Left ventricle myocardium inferior (tissue), 1 donor: ENCODE measurements at places on chromosomes 4 and X. TPM values are rescaled to one million over a fixed set of nuclear protein-coding genes. Genes with fewer than 3 reads are reported as not detected.
A peak's percentile ranks its signal among the peaks of the same experiment; 100 is the strongest.

The GLRA3 gene
- not detected for total RNA-seq

The SOD3 gene
- total RNA-seq, result 64.2 TPM

The F8A1 gene
- total RNA-seq, result 30.3 TPM

The MAMLD1 gene
- 1.8 TPM for total RNA-seq

The AFP gene
- total RNA-seq, result not detected

The SGCB gene
- 78.8 TPM for total RNA-seq

The CXCL1 gene
- 0.55 TPM for total RNA-seq

- DNase-seq, result no peak
Measured at GRCh38 chr4:37794056-37794455, 32.4 kb upstream of the PGM2 start.

DNA sequence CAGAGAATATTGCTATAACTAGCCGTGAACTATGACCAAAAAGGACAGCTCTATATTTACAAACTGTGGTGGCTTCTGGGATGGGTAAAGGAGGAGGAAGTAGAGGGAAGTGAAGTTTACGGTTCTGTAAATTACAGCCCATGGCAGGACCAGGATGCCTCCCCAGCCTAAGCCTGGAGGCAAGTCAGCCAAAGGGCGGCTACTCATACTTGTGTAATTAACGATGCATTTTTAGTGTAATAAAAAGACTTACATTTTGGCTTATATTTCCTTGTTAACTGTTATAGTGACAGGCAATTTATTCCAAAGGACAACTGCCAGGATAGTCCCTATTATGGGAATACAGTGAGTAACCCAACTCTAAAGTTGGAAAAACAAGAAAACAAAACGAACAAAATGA is 139.9 kb upstream of the OTUD4 start:
- DNase-seq, result no peak

DNA sequence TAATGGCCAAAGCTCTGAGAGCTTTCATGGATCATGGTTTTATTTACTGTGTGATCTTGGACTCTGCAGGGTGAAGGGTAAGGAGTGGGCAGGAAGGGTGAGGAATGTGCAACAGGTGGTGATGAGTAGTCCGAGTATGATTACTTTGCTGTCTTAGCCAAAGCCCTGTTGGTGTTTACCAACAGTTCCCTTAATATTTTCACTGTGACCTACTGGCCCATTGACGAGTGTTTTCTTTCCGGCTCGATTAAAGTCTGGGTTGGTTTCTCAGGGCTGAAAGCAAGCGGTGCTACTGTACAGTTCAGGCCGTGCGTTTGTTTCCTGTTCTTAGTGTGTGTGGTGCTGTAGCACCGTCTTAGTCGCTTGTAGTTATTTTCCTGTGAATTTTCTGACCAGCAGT is 2.6 kb downstream of the ARHGAP24 start:
- no peak for DNase-seq

- DNase-seq, result no peak
Measured at GRCh38 chrX:79443121-79443520, 76.0 kb upstream of the ITM2A start.

DNA sequence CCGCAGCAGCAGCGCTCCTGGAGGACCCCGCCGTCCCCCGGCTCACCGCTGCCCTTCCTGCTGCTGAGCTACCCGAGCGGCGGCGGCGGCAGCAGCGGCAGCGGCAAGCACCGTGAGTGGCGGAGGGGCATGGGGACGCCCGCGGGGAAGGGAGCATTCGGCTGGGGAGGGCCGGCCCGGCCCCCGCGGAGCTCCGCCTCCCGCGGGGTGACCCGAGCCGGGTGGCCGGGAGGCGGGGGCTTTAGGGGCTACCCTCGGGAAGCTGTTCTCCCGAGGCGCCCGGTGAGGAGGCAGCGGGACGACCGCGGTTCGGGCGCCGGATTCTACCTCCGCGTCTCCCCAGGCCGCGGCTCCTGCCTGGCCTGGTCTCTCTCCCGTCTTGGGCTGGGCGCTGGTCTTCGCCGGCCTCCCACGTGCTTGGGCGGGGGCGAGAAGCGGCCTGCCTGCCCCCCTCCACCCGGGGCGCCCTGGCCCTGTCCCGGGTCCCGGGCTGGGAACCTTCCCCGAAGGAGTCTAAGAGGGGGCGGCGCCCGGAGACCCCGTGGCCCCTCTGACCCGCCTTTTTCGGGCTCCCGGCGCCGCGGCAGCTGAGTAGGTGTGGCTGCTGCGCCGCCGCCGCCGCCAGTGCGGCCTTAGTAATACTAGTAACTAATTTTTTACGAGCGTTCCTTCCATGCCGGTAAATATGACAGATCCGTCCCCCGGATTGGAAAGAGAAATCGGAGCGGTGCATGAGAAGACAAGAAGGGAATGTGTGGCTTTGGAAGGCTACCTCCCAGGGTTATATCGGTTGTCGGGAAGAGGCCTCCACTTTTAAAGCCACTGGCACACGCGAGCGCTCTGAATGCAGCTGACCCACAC is 16.4 kb upstream of the RUFY3 start:
- DNase-seq, result peak; percentile 77

DNA sequence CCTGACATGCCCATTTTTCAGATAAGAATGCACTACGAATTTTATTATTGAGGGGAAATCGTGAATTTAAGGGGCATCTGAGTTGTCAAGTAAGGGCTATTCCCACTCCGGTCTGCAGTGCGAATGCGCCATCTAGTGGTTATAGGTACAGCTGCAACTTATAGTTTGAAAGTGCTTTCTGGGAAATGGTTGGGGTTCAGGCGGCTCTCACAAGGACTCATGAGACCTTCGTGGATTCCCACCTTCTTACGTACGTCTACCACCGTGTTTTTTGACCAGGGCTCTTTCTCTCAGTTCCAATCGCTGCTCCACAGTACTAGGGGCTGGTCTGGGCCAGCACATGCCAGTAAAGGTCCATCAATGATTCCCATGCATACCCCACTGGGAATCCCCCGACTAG is 12.3 kb downstream of the MSL3 start:
- no peak for DNase-seq

DNA sequence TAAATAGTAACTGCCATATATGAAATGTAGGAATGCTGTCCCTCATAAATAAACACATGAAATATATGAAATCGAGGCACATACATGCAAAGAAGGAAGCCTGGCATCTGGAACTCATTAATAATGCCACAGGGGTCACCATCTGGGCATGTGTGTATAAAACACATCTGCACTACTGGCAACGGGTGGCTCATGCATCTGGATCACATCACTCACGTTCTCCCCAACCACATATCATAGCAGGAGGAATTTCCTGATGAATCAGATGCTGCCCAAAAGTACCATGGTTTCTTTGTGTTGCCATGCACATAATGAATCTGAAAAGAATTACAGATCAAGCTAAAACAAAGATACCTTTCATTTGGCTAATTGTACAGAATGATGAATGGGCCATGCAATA is 28.6 kb downstream of the RNF175 start:
- DNase-seq, result no peak

DNA sequence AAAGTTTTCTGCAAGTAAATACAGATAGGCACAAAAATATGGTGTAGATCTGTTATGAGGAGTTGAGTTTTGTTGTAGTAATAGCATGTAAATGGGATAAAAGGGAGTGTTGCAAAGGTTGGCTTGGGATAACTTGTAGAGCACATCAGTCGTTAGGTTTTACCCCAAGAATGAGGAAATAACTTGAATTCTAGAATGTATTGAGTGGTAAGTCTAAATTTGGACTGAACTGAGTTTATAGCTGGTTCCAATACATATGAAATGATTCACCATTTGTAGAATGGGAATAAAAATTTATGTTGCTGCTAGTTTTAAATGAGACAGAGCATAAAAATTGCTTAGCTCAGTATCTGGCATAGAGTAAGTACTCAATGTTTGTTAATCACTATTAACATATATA is 719.2 kb downstream of the FSTL5 start:
- DNase-seq, result no peak
